MM.1S (cell line): ENCODE measurements at places on chromosomes 5 and 9.

GRCh38 chr9:99430301-99430700 lies 208.2 kb downstream of the SEC61B start:
- DNase-seq, result no peak

GRCh38 chr9:100082782-100083181 lies 16.0 kb downstream of the ERP44 start:
- no peak for DNase-seq

- no peak for DNase-seq
Measured at GRCh38 chr5:165057145-165057544, 1551.7 kb downstream of the MAT2B start.

DNA sequence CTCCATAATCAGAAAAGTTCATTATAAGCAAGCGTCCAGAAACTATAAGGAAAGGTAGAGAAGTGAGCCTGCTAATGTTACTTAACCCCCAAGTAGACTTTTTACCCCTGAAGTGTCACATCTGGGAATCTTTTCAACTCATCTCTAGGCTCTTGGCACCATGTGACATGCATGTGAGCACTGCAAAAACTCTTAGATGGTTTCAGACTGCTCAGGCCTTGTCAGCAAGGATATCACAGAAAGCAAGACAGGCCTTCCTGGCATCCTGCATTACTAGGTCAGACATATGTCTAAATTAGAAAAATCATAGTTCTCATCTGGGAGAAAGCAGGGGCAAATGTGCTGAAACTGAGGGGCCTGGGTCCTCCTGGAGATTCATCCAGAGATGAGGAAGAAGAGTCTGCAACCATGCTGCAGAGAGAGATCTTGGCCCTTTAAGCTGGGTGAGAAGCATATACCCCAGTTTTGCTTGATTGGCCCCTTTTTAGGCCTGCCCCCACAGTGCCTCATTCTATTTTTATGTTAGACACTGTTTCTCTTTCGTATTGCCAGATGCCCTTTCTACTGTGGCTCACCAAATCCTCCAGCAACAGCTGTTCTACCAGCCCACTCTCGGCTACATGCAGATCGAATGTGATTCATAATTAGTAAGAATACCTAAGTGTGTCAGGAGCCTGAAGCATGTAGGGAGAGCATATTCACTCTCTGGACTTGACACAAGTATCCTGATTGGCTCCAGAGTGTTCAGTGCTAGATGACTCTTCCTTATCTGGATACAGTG lies 19.0 kb downstream of the TMEM8B start:
- DNase-seq, result peak; percentile 90
